ENCODE measurements at places on chromosomes 4 and X.

- no peak for DNase-seq
Observed at GRCh38 chr4:129808242-129808641, 712.3 kb downstream of the C4orf33 start.

- DNase-seq = no peak
Observed at GRCh38 chr4:105022811-105023667, 123.6 kb upstream of the TET2 start.

DNA sequence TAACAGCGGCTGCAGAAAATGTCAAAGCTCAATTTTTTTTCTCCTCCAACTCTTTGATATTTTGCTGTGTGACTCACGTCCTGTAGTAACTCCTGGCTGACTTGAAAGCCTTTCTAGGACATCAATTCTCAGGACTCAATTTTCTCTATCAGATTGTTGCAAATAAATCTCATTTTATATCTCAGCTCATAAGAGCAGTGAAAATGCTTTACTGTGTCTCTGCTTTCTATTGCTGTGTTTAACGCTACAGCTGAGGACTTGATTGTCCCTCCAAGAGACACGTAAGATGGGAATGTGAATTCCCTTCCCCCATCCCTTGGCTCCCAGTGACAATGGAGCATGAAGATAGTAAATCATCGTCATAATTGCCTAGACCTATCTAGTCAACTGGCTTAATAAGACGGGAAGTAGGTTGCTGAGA is 20.5 kb upstream of the CBR4 start:
- no peak for DNase-seq

DNA sequence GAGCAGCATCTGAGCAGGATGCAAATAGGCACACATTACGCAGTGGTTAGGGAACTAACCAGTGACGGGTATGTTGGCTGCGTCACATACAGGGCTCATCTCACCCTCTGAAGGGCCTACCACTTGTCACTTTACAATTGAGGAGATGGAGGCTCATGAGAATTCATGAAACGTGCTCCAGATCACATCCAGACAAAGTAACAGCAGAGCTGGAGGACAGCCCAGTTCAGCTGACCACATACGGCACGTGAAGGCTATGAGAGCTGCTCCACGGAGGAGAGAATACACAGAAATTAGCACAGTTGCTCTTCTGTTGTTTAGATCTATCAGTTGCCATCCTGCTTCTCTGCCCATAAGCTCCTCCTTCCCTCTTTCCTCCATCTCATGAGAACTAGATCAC is 78.4 kb downstream of the FAM9B start:
- DNase-seq = no peak

DNA sequence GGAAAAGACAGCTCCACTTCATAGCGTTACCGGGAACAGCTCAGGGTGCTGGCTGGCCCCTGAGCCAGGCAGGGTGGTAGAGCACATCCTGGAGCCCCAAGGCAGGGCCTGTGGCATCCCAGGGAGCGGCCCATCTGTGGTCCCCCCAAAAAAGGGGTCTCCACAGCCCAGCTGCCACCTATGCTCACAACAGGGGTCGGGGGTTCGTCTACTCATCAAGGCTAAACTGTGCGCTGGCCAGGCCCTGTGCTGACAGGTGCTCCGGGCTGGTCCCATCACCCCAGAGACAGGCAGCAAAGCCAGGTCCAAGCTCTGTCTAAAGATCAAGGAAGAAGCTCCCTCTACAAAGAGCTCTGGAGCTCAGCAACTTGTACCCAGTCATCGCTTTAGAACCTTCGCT is 77.9 kb downstream of the DCTD start:
- no peak for DNase-seq

- DNase-seq = no peak
Observed at GRCh38 chr4:1972414-1972813, 36.4 kb downstream of the NELFA start.

DNA sequence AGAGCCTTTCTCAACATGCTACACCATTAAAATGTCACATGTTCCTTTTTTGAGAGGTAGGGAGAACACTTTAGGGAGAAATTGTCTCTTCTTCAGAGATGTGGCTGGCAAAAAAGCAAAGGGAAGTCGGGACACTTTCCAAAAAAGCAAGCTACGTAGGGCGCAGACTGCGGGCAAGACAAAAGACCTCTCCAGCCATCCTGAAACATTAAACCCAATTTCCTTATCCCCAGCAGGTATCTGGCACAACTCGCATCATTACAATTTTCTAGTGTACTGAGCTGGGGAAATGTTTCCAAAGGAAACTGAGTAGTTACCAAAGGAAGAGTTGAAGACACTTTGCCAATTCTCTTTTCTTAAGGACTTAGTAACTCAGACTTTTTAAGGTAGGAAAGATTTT is 116.0 kb downstream of the PACRGL start:
- DNase-seq = no peak

DNA sequence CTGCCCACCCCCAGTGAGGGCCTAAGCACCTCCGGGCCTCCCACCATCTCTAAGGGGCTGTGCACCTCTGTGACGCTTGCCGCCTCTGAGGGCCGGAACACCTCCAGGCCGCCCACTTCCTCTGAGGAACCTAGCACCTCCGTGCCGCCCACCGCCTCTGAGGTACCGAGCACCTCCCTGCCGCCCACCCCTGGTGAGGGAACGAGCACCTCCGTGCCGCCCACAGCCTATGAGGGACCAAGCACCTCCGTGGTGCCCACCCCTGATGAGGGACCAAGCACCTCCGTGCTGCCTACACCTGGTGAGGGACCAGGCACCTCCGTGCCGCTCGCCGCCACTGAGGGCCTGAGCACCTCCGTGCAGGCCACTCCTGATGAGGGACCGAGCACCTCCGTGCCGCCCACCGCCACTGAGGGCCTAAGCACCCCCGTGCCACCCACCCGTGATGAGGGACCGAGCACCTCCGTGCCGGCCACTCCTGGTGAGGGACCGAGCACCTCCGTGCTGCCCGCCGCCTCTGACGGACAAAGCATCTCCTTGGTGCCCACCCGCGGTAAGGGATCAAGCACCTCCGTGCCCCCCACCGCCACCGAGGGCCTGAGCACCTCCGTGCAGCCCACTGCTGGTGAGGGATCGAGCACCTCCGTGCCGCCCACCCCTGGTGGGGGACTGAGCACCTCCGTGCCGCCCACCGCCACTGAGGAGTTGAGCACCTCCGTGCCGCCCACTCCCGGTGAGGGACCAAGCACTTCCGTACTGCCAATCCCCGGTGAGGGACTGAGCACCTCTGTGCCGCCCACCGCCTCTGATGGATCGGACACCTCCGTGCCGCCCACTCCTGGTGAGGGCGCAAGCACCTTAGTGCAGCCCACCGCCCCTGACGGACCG is 977 bp downstream of the MAGEE1 start:
- no peak for DNase-seq

DNA sequence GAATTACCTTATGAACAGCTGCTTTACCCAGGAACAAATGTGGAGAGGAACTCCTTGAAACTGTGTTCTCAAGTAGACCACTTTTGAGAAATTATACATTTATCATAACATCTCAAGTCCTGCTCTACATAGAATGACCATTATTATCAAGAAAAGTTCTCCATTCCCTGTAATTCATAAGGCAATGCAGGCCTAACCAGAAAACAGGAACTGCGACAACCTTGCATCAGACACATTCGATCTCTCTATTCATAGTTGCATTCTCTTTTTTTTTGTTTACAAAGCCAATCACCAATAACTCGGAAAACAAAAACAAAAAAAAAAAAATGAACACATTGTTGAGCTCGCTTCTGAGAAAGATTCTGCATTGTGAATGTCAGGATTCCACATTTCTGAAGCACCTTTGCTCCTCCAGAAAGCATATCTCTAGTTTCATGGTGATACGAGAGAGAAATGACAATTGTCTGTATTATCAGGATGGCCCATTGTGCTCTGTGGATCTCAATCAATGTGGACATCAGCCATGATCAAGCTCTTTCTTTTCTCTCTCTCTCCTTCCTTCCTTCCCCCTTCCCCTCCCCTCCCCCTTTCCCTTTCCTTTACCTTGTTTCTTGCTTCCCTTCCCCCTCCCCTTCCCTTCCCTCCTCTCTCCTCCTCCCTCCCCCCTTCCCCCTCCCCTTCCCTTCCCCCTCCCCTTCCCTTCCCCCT is 32.4 kb upstream of the CD99 start:
- DNase-seq = no peak

DNA sequence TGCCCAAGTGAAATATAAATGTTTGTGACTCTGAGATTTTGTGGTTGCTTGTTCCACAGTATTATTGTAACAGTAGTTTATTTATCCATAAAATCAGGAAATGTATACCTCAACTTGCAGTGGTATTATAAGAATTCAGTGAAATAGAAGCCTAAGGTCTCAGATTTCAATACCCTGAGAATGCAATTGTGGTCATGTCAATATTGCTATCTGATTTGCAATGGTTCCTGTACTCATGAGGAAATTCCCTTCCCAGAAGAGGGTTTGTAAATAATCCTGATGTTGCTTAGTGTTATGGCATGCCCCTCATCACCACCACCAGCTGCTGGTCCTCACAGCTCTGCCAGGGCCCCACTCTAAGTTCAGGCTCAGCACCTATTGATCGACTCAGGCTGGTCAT is 67.8 kb downstream of the SLC34A2 start:
- no peak for DNase-seq

DNA sequence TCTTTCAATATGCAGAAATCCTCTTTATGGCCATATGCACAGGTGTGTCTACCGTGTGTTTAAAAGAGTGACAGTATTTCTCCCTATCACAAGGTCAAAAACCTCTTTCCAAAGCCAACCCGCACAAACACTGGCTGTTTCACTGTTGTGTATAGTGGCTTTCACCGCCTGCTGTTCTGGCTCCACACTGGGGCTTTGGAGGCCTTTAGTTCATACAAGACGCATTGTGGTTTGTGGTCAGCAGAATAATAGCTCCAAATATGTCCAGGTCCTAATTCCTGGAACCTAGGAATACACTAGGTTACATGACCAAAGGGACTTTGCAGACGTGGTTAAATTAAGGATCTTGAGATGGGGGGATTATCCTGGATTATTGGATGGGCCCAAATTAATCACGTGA is 40.7 kb upstream of the FAM9A start:
- no peak for DNase-seq

DNA sequence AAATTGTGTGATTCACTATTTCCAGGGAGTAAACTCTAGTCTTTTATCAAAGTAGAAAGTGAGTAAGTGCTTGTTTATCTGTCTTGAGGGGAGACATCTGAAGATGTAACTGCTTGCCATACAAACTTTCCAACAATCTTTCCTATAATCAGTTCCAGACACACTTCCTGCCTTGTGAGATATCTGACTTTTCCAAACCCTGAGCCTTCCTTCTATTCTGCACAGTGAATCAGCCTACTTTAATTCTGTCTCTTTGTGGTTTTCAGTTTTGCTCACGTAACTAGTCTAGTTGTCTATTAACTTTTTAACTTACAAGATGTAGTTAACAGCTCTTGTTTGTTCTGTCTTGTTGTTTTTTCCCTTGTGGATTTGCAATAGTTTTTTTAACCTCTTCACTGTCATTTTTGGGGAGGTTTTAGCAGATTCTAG is 947.8 kb downstream of the C4orf33 start:
- DNase-seq = no peak

GRCh38 chr4:173507471-173508385 is 22.3 kb downstream of the HAND2 start:
- peak; percentile 69 for DNase-seq

- DNase-seq = no peak
Observed at GRCh38 chr4:1500231-1500965, 94.2 kb upstream of the NKX1-1 start.

DNA sequence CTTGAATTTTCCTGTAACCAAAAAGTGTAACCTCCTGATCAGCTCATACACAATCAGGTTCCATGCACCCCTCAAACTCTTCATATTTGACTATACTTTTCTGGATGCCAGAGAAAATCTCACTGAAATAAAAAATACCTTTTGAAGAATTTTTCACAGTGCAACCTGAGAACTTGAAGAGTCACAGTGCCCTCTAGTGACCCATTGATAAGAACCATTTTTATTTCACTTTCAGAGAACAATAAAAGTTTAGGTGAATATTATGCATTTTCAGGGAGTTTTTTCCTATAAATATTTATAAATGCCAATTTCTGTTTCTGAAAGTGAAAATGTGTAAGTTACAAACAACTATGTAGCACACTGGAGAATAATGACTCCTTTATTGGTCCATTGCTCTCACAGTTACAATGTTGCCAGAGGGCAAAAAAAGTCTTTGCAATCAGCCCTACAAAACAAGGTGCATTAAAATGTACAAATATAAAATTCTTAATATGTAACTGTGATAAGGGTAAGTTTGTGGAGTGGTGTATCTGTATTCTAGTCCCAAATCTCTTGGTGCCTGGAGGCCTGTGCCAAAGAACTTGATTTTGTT is 153.6 kb upstream of the INTU start:
- no peak for DNase-seq

DNA sequence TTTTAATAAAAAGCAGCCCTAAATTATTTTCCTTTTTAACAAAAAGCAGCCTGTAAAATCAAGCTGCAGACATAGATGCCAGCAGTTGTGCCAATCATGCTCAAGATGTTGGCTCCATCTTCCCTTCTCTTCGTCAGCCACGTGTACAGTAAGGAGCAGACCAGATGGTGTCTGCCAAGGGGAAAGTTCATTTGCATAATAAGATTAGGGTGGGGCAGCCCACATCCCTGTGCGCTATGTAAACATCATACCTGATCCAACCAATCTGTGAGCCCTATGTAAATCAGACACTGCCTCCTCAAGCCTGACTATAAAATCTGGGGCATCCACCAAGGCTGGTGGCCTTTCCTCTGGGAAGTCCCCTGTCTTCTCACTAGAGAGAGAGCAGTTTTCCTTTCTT is 23.1 kb upstream of the C1GALT1C1 start:
- DNase-seq = no peak

DNA sequence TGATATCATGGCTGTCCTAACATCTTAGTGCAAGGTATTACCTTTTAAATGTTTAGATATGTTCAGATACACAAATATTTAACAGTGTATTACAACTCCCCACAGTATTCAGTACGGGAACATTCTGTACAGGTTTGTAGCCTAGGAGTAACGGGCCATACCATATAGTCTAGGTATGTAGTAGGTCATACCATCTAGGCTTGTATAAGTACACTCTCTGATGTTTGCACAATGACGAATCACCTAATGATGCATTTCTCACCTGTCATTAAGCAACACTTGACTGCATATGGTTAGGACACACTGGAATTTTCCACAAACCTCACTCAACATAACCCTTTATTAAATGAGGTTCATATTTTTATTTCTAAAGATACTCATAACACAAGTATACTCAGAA is 67.7 kb downstream of the THOC2 start:
- DNase-seq = no peak

DNA sequence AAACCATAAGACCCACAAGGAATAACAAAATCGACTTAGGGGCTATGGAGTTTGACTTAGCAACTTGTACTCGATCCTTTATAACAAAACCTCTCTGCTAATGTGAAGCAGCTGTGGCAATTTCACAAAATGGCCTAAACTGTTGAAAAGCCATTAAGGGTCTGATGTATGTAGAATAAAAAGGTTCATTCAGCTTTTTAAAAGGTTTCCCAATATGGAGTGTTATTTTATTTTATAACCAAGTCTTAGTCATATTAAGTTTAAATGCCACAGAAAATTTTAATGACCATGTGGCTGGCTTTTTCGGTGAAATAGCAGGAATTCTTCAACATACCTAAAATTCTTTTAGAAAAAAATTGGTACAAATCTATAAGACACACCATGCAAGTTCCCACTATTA is 291.8 kb upstream of the HAND2 start:
- DNase-seq = no peak
